ENCODE measurements at places on chromosomes 5 and 9.

DNA sequence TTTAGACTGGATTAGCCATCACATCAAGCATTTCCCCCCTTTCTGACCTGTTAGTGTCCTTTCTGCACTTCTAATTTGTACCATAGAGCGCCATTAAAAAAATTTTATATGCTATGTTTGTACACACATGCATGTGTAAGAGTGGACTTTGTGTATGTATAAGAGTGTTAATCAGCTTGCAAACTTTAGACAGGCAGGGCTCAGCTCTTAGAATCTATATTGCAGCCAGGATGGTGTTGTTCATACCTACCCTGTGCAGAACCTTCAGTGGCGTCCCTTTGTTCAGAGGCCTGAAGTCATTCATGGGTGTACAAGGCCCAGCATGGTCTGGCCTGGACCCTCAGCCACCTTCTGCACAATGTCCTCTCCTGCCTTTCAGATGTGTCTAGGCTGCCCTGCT lies 19.7 kb downstream of the ZSWIM6 start:
- DNase-seq: no peak

- DNase-seq: no peak
Measured at GRCh38 chr9:133591985-133592384, 17.2 kb downstream of the FAM163B start.

DNA sequence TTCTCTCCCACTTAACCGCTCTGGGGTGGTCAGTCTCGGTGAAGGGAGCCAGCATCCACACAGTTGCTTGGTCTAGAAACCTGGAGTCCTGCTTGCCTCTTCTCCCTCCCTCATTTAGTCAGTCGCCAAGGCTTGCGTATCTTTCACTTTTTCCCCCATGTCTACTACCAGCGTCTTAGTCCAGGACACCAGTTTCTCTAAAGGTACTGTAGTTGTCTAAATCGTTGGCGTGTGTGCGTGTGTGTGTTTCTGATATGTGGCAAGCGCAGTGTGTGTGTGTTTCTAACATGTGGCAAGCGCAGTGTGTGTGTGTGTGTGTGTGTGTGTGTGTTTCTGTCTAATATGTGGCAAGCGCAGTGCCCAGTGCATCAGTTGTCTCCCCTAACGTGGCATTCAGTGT lies 641 bp downstream of the ATP6V1G1 start:
- no peak for DNase-seq

- no peak for DNase-seq
Measured at GRCh38 chr5:172719211-172719610, 51.8 kb downstream of the DUSP1 start.

DNA sequence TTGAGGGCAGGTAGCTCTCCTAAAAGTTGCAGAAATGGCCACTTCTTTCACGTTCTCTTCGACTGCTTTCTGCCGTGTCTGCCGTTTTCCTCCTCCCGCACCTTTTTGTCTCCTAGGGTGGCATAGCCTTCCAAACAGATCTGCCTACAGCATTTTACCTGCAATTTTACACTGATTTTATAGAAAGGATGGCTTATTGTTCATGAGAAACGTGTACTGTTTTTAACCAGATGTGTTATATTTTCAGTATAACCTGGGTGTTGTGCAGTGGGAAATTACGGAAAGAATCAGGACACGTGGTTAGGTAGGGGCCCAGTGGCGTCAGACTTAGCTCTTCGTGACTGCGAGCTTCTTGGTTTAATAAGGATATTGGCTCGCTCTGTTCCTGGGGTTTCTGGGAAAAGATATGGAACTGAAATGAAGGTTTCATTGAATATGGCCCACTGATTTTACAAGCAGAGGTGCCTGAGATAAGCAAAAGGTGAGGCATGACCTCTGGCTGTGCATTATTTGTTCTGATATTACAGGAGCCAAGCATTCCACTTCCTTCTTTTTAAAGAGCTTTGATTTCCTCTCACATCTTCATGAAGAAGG lies 43.7 kb upstream of the PRSS3 start:
- DNase-seq: no peak

DNA sequence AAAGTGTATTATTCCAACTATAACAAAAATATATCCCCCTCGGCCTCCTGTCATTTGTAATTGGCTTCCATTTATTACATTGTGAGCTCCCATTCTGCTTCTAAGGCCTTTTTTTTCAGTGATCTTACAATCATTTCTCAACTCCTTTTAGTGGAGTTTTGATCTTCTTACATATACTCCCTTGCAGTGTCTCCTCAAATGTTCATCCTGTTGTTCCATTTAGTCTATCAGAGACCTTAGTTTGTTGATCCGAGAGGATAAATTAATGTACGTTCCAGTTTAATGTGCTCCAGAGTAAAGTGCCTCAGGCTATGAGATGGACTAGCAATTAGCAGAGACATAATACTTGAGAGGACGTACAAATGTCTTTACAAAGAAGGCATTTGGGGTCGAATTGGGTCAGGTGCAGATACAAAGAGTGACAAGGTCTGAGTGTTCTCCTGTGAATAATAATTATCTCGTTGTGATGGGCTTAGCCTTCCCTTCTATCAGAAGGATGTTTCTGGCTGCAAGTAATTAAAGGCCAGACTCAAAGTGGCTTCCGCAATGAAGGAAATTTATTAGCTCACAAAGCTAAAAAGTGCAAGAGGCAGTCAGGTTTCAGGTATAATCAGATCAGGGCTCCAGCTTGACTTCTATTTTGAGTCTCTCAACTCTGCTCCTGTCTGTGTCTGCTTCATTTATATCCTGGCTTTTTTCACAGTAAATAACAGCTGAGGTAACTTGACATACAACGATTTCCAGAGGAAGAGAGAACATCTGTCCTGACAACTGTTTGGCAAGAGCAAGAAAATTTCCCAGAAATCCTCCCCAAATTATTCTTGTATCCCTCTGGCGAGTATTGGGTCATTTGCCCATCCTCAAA lies 30.1 kb downstream of the ARRDC3 start:
- no peak for DNase-seq

DNA sequence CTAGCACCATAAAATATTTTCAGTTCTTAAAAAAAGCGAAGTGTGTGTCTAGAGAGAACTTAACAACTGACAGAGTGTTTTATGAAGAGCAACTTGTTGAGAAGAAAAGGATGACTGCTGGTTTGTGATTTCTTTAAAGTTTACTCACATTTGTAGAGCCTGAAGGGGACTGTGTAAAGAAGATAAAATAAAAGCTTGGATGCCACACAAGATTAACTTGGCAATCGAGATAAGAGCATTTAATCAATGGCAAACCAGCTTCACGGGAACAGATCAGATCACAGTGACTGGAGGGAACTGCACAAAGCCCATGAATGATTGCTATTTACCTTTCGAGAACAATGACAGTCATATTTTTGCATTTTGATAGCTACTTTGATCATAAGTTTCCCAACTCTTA lies 2013.1 kb upstream of the CDH9 start:
- no peak for DNase-seq

GRCh38 chr9:134214766-134215419 lies 50.5 kb upstream of the RNU6ATAC start:
- no peak for DNase-seq

- DNase-seq: no peak
Measured at GRCh38 chr5:29963956-29964355, 1229.5 kb upstream of the CDH6 start.

GRCh38 chr9:116096046-116096445 lies 57.5 kb upstream of the PAPPA start:
- DNase-seq: no peak

- DNase-seq: no peak
Measured at GRCh38 chr5:52469420-52469819, 318.3 kb upstream of the ITGA1 start.

DNA sequence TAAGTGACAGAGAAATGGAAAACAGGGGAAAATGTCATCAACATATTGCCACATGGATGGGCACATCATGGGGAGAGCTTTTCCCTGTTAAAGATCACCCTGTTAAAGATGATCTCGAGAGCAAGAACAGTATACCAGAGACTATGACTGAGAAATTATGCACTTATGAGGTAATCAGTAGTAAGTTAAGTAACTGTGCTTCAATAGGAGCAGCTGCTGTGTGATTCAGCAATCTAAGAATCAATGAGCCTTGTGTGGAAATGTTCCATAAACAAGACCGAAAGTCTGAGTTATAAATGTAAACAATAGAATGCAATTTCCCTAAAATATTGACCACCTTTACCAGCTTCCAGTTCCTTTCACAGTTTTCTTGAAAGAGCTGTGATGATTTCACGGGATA lies 582.3 kb downstream of the CAAP1 start:
- DNase-seq: no peak

DNA sequence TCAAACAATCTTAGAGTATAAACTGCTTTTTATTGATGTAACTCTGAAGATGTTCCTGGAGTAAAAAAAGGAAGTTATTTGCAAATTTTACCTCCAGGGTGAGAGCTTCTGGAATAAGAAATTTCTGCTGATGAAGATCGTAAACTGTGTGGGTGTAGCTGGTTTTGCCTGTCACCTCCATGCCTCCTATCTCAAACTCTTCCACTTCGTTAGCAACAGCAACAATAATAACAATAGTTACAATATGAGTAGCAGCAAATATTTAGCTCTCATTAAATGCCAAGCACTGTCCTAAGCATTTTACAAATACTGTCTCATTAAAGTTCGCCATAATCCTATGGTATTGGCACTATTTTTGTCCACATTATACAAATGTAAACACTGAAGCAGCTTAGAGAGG lies 57.9 kb downstream of the GCNT1 start:
- no peak for DNase-seq

GRCh38 chr5:151496041-151496484 lies 48.7 kb downstream of the SLC36A1 start:
- no peak for DNase-seq

DNA sequence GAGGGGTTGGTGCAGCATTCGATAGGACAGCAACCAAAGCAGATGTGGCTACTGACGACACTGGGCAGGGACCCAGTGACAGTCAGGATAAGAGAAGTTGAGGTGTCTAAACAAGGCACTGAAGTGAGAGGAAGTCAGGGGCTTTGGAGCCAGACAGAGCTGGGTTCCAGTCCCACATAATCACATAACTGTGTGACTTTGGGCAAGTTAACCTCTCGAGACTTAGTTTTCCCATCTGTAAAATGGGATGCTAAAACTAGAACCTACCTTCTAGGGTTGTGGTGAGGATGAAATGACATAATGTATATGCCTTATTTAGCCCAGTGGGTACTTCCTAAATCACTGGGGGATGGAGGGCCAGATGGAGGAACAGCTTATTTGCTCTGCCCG lies 3.1 kb downstream of the ANGPTL2 start:
- no peak for DNase-seq

- no peak for DNase-seq
Measured at GRCh38 chr5:14854799-14855198, 16.8 kb downstream of the ANKH start.

- no peak for DNase-seq
Measured at GRCh38 chr9:9478741-9479140, 1134.1 kb downstream of the PTPRD start.

DNA sequence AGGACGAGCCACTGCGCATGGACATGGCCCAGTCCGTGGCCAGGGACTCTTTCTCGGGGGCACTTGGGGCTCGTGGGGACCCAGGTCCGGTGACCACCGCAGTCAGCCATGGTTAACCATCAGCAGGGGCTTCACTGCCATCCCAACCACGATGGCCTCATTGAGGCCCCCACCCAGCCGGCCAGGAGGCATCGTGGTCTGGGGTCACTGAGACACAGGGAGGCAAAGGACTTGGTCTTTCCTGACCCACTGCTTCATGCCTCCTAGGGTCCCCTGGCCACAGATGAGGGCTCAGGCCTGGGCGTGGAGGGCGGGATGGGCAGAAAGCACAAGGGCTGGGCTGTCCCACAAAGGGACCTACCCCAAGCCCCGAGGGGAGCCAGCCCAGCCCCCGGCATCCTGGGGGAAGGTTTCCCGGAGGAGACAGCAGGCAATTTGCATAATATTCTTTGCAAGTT lies 6.6 kb downstream of the NACC2 start:
- no peak for DNase-seq

DNA sequence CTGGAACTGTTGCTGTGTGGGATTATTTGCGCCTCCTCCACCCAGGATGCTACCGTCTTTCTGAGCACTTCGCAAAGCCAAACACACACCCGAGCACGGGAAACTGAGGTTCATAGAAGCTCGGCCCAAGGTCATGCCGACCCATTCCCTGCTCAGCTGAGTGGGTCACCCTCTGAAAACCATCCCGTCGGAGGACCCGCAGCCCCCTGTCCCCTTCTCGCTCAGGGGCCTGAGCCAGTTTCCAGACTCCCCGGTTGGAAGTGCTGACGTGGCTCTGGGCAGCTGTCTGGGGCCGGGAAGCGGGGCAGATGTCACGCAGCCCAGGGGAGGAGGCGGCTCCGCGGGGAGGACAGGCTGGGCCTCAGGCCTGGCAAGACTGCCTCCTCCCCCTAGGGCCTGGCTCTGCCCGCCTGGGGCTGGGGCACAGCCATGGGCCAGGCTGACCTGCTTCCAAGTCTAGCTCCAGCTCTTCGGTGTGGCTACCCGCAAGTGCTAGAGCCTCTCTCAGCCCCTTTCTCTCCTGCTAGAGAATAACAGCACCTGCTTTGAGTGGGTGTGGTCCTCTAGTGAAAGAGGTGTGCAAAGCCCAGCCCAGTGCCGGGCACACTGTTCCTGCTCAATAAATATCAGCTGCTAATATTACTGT lies 9.9 kb upstream of the CXXC5 start:
- peak; percentile 86 for DNase-seq

- no peak for DNase-seq
Measured at GRCh38 chr5:122327110-122327509, 15.1 kb downstream of the SNCAIP start.

GRCh38 chr9:87250205-87250604 lies 247.5 kb upstream of the DAPK1 start:
- no peak for DNase-seq

DNA sequence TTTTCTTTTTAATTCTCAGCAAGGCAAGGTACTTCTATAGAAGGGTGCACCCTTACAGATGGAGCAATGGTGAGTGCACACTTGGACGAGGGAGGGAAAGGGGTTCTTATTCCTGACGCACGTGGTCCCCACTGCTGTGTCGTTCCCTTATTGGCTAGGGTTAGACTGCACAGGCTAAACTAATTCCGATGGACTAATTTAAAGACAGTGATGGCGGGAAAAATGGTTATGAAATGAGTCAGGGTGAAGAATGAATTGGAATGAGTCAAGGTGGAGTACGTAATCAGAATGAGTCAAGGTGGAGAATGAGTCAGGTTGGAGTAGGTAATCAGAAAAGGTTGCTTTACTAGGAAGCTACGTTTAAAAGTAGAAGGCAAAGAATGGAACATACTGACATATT lies 2.1 kb upstream of the HMGCS1 start:
- no peak for DNase-seq

GRCh38 chr5:140109018-140109758 lies 4.7 kb upstream of the PURA start:
- DNase-seq: peak; percentile 67

- no peak for DNase-seq
Measured at GRCh38 chr5:130135506-130135905, 231.2 kb downstream of the CHSY3 start.

- no peak for DNase-seq
Measured at GRCh38 chr5:17356551-17356950, 139.1 kb downstream of the BASP1 start.

DNA sequence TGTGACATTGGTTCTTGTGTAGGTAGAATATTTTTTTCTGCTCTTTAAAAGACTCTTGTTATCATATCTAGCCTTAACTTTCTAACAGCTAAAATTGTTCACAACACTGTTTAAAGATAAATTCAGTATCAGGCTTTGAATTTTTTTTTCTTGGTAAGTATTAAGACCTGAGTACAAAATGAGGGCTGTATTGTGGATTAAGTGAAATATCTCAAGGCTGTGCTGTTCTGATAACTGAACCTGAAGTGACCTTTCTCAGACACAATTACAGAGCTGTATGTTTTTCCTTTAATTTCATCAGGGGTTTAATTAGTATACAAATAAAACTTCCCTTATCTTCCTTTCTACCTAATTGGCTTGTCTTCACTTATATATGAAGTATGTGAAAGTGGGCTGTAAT lies 290.5 kb downstream of the CCDC171 start:
- DNase-seq: no peak
